Naive thymus-derived CD4-positive, alpha-beta T cell (primary cell): ENCODE measurements at places on chromosomes 16 and 17.
A peak's percentile ranks its signal among the peaks of the same experiment; 100 is the strongest.

DNA sequence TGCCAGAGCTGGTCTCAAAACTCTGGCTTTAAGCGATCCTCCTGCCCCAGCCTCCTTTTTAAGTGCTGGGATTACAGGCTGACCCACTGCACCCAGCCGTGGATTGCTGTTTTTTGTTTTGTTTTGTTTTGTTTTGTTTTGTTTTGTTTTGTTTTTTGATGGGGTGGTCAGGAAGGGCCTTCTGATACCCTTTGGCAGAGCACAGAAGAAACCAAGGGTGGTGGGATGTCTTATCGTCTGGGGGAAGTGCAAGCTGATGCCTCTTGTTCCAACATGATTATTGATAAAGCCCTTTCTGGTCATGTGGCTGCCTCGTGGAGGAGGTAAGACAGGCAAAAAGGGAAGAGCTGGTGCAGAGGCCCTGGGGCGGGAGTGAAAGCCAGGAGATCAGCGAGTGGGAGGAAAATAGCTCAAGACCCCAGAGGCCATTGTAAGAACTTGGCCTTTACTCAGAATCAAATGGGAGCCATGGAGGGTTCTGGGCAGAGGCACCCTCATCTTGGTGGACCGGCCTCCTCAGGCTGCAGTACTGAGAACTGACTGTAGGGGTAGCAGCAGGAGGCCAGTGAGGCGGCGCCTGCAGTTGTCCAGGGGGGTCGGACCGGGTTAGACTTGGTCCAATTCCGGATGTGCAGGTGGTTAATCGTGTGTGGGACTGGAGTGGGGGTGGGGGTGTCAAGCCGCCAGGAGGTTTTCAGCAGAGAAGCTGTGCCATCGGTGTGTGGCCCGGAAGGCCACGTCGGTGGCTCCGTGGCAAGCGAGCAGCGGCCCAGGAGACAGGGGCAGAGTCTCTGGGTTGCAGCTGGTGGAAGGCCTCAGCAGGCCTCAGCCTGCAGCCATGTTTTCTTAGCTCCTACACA lies 84.4 kb upstream of the GSE1 start:
- no peaks in the 10 kb centered on the region for H3K4me1 ChIP-seq
- no peak overlapping the region for H3K27ac ChIP-seq
- no peaks in the 10 kb centered on the region for H3K36me3 ChIP-seq
- no peak overlapping the region for H3K4me3 ChIP-seq
- DNase-seq, result no peak

GRCh38 chr17:10311131-10311530 lies 61.7 kb downstream of the MYH13 start:
- DNase-seq, result no peak
- no peak overlapping the region for H3K27ac ChIP-seq
- no peaks in the 10 kb centered on the region for H3K36me3 ChIP-seq
- no peaks in the 10 kb centered on the region for H3K4me1 ChIP-seq

DNA sequence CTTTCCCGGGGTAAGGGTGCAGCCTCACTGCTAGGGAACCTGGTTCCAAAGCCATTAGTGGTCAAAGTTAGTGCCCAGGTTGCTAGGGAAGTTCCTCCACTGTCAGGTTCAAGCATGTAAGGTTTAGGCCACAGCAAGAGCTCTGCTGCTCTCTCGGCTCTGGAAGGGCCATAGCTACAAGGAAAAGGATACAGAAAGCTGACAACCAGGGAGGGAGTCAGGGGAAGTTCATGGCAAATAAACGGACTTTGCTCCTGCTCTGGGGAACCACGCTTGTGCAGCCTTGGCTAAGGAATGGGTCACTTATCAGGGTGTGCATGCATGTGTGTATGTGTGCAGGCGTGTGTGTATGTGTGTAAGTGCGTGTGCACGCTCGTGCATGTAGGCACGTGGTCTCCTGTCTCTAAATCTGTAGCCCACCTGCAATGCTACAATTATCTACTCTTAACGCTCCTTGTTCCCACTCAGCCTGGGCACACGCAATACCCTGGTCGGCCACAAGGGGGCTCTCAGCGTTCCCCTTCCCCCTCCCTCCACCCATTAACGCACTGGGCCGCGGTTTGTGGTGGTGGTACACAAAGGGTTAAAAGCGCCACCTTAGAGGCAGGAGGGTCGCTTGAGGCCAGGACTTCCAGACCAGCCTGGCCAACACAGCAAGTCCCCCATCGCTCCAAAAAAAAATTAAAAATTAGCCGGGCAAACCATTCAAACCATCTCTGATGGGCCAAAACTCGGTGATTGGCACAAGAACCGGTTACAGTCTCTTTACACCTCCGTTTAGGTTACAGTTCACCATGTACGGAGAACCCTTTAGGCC lies 48.4 kb upstream of the KDM8 start:
- no peaks in the 10 kb centered on the region for H3K4me1 ChIP-seq
- H3K4me3 ChIP-seq, result no peak overlapping the region
- H3K36me3 ChIP-seq, result no peaks in the 10 kb centered on the region
- DNase-seq, result peak; percentile 74

DNA sequence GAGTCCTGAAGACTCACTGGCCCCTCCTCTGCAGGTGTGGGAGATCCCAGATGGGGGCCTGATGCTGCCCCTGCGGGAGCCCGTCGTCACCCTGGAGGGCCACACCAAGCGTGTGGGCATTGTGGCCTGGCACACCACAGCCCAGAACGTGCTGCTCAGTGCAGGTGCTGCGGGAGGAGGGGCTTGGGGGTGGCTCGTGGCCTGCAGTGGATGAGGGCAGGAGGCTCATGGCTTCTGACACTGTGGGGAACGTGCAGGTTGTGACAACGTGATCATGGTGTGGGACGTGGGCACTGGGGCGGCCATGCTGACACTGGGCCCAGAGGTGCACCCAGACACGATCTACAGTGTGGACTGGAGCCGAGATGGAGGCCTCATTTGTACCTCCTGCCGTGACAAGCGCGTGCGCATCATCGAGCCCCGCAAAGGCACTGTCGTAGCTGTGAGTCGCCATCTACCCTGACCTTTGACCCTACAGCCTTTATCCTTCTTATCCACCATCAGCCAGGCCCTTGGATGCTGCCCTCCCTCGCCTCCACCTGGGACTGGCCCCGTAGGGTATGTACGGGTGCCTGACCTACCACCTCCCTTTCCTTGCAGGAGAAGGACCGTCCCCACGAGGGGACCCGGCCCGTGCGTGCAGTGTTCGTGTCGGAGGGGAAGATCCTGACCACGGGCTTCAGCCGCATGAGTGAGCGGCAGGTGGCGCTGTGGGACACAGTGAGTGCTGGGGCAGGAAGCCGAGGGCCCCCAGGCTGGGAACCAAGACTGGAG lies 3.6 kb downstream of the CORO1A start:
- H3K4me3 ChIP-seq, result peak overlapping the region; percentile 100
- peak overlapping the region; percentile 85 for H3K27ac ChIP-seq
- peak; percentile 75 for DNase-seq
- H3K4me1 ChIP-seq, result peaks cover 36% of the 10 kb centered on the region

DNA sequence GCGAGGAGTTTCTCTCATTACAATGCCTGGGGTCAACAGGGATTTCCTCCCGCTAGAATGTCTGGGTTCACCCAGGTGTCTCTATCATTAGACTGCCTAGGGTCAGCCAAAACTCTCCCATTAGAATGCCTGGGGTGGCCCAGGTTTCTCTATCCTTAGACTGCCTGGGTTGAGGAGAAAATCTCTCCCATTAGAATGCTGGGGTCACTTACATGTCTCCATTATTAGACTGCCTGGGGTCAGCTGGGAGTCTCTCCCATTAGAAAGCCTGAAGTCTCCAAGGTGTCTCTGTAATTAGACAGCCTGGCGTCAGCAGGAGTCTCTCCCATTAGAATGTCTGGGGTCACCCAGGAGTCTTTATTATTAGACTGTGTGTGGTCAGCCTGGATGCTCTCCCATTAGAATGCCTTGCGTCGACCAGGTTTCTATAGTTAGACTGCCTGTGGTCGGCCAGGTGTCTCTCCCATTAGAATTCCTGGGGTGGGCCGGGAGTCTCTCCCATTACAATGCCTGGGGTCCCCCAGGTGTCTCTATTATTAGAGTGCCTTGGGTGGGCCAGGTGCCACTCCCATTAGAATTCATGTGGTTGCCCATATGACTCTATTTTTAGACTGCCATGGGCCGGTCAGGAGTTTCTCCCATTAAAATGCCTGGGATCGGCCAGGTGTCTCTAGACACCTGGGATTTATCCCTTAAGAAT lies 2272.1 kb downstream of the TP53TG3F start:
- no peak for DNase-seq
- H3K4me3 ChIP-seq, result no peak overlapping the region
- H3K36me3 ChIP-seq, result no peaks in the 10 kb centered on the region
- no peak overlapping the region for H3K27ac ChIP-seq

DNA sequence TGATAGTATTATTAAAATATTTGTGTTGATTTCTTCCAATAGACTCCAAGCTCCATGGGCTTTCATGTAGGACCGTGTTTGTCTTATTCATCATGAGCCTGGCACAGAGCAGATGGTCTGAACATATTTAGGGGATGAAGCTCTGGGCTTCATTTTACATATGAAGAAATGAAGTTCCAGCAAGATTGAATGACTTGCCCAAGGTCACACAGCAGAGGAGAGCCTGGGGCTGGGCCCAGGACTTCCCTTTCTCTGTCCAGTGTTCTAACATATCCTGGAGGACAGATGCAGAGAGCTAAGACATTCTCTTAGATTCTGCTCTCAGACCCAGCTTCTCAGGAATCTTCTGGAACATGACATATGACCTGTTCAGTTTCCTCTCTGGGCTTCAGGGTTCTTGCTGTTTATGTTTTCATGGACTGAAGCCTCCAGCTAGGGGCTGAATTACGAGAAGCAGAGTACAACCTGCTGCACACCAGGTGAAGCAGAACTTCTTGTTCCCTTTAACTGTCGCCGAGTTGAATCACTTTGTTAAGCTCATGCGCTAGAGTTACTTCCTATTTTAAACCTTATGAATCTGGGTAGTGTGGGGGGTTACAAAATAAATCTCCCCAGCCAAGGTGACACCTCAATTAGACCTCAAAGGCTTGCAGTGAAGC lies 53.6 kb downstream of the GPRC5B start:
- no peaks in the 10 kb centered on the region for H3K36me3 ChIP-seq
- no peak overlapping the region for H3K4me3 ChIP-seq
- no peak overlapping the region for H3K27ac ChIP-seq
- no peaks in the 10 kb centered on the region for H3K4me1 ChIP-seq
- DNase-seq, result no peak

GRCh38 chr17:19768046-19768782 lies 20.1 kb upstream of the ALDH3A1 start:
- no peaks in the 10 kb centered on the region for H3K36me3 ChIP-seq
- H3K27me3 ChIP-seq, result no peaks in the 10 kb centered on the region
- no peak overlapping the region for H3K4me3 ChIP-seq
- DNase-seq, result peak; percentile 38
- H3K4me1 ChIP-seq, result peaks cover 57% of the 10 kb centered on the region

DNA sequence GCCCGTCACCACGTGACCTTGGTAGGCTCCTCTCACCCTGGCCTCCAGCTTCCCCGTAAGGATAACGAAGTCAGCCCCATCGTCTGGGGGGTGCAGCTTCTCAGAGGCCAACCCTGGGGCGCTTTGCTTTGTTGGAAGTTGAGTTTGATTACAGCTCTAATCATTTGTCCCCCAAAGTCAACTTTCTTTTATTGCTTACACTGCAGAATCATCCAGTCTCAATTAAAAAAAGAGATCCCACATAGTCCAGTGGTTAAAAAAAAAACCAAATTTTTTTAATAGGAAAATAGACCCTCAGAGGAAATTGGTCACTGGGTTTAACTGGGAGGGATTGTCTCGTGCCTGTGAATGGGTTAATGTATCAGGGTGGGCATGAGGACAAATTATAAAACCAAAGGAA lies 7.8 kb upstream of the GPRC5C start:
- no peaks in the 10 kb centered on the region for H3K27me3 ChIP-seq
- no peak overlapping the region for H3K4me3 ChIP-seq
- no peaks in the 10 kb centered on the region for H3K36me3 ChIP-seq
- no peak for DNase-seq
- H3K27ac ChIP-seq, result no peak overlapping the region

DNA sequence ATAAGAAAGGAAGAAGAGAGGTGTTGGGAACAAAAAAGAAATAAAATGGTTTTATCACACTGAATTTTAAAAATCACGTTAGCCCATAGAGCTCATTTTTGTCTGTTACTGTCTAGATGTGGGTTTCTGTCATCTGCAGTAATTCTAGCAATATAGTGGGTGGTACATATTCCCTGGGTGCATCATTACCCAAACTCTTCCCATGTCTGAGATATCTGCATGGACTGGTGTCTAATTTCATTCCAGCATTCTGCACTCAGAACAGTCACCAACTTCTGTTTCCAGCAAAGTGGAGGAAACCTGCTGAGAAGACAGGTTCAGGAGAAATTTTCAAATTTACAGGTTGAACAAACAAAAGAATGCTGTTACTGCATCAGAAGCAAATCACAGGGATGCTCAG lies 263.8 kb downstream of the CDH11 start:
- H3K27ac ChIP-seq, result no peak overlapping the region
- no peaks in the 10 kb centered on the region for H3K36me3 ChIP-seq

GRCh38 chr17:82063424-82064415 lies 1.9 kb downstream of the DUS1L start:
- no peak for DNase-seq
- peaks cover 27% of the 10 kb centered on the region for H3K4me1 ChIP-seq
- peaks cover 51% of the 10 kb centered on the region for H3K36me3 ChIP-seq
- H3K4me3 ChIP-seq, result no peak overlapping the region
- H3K27ac ChIP-seq, result peak overlapping the region; percentile 19

DNA sequence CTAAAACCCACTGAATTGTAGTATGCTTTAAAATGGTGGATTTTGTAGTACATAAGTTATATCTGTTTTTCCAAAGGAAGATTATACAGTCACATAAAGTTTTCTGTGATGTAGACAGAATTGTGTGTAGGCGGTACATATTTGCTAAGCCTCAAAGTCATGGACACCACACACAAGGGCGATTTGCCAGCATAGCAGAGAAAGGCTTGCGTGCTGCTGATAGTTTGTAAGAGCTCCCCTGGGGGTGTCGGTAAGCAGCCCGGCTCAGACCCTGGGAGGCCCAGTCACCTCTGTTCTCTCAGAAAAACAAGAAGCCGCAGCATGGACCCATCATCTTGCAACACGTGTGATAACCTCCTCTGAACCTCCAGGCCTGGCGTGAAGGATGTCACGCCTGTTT lies 38.3 kb upstream of the AKTIP start:
- no peak overlapping the region for H3K4me3 ChIP-seq
- no peak overlapping the region for H3K27ac ChIP-seq
- peaks cover 23% of the 10 kb centered on the region for H3K4me1 ChIP-seq
- no peak for DNase-seq

GRCh38 chr17:34673516-34673915 lies 94.1 kb downstream of the TMEM132E start:
- no peaks in the 10 kb centered on the region for H3K4me1 ChIP-seq
- no peak overlapping the region for H3K27ac ChIP-seq
- no peaks in the 10 kb centered on the region for H3K27me3 ChIP-seq
- H3K36me3 ChIP-seq, result no peaks in the 10 kb centered on the region
- no peak for DNase-seq
- H3K4me3 ChIP-seq, result no peak overlapping the region

- no peaks in the 10 kb centered on the region for H3K4me1 ChIP-seq
- H3K36me3 ChIP-seq, result peaks cover 4% of the 10 kb centered on the region
- peak within 1 kb of the TSS; percentile 97 for H3K4me3 ChIP-seq
- DNase-seq, result peak; percentile 82
Observed at GRCh38 chr17:43006639-43007551, at the start of gene IFI35. TSS of gene IFI35 (plus strand) at chr17:43006784. CDS start at chr17:43006948, 164 bp downstream.
